ENCODE measurements at places on chromosomes 5 and 9.

DNA sequence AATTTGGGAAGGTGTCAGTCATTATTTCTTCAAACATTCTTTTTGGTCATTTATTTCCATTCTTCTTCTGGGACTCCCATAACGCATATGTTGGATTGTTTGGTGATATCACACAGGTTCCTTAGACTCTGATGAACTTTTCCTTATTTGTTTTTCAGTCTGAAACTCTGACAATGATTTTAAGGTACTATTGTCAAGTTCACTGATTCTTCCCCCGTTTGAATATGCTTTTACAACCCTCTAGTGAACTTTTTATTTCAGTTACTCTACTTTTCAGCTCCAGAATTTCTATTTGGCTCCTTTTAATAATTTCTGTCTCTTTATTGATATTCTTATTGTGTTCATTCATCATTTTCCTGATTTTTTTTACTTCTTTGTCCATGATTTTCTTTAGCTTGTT, 92.5 kb upstream of the RORB start:
- DNase-seq: no peak

DNA sequence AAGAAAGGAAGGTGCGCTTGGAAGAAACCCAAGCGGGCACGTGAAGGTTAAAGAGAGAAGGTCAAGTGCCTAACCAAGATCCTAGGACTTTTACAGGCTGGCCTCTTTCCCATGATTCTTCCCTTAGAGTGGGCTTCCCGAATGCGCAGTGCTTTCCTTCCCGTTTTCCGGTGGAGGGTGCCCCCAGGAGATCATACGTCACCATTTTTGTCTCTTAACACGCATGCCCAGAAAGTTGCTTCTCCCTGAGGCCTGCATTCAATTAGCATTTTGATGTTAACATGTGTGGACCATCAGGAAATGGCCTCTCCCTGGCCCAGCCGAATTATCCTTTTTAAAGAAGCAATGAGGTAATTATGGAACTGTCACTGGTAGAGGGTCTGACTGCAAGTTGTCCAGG, 1.9 kb upstream of the RUSC2 start:
- DNase-seq: no peak

DNA sequence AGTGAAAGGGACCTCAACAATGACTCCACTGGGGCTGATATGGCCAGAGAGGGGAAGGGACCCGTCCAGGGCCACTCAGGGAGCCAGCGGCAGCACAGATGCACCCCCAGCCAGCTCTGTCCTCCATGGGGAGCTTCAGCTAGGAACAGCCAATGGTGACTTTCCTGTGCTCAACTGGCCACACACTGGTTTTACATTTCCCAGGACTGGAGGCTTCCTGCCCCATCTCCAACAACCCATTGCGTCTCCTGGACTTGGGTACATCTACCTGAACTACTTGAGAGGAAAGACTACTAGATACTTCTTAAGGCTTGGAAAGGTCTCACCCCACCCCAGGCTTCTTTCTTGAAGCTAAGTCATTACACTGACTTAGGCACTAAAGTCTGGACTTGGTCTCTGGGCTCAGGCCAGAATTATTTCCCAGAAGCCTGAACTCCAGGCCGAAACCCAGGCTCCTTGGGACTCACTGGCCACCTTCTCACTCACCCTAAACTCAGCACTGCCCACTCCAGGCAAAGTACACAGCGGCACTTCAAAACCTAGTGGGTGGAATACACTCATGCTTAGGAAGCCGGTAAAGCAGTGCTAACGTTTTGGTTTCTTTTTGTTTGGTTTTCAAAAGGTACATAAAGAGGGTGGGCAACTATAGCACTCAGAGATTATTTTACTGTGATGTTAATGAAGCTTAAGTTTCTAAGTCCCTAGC, 1.5 kb downstream of the IGFBPL1 start:
- DNase-seq: peak; percentile 52

GRCh38 chr5:18526792-18527405, 892.6 kb downstream of the TAF11L14 start:
- DNase-seq: no peak

GRCh38 chr9:105073147-105073546, 145.2 kb upstream of the ABCA1 start:
- no peak for DNase-seq
